Left renal pelvis (tissue), 4 donors: ENCODE measurements at places on chromosomes 16 and 17.

GRCh38 chr16:89412811-89413210 lies 77.5 kb downstream of the ANKRD11 start:
- DNase-seq: no peak

DNA sequence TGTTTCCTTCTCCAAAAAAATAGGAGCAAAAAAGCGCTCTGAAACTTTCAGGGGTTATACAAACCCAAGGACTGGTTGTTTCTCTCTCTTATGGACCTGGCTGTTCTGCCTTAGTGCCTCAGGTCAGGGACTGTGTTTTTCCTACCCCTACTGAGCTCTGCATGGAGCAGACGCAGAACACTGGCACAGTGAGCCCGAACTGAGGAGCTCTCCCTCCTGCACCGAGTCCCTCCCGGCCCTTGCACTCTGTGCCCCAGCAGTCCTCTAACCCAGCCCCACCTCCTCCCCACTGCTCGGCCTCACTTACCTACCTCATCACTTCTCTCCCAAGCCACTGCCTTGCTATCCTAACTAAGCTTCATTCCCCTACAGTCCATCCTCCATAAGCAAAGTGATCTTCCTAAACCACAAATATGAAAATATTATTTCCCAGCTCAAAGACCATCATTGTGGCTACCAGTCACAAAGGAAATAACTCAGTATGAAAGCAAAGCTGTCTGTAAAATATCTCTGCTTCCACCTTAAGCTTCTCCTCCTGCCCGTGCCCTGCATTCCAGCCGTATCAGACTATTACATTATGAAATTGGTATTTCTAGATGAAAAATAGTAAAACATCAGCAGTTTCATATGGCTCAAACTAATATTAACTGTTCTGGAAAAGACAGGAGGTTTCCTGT lies 13.6 kb downstream of the MEIOB start:
- DNase-seq: no peak

GRCh38 chr17:16911141-16911937 lies 60.6 kb downstream of the TNFRSF13B start:
- DNase-seq: no peak

GRCh38 chr17:41530062-41531048 lies 2.2 kb upstream of the KRT19 start:
- DNase-seq: no peak

DNA sequence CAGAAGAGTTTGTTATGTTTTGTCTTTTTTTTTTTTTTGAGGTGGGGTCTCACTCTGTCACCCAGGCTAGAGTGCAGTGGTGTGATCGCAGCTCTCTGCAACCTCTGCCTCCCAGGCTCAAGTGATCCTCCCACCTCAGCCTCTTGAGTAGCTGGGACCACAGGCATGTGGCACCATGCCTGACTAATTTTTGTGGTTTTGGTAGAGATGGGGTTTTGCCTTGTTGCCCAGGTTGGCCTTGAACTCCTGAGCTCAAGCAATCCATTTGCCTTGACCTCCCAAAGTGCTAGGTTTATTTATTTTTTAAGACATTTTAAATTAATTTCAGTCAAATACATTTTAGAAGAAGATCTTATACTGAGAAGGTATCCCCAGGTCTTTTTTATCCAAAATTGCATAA lies 366.7 kb downstream of the KCNJ2 start:
- DNase-seq: no peak

- no peak for DNase-seq
Observed at GRCh38 chr16:1182316-1182671, 29.4 kb downstream of the CACNA1H start.

DNA sequence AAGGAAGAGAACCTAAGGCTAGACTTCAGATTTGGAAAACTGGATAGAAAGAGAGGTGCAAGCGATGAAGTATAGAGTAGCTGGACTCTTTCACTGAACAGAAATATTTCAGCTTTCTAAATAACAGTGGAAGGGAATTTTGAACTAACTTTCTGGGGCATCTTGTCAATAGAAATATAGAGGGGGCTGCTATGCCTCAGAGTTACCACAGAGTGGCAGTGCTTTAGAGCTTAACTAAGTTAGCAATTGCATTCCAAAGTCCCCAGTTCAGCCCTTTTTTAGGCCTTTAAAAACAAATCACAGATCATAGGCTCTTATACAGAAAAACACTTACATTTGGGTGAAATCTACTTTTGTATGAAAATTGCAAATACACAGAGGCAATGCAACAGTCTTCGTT lies 154.2 kb upstream of the CDH8 start:
- DNase-seq: no peak

DNA sequence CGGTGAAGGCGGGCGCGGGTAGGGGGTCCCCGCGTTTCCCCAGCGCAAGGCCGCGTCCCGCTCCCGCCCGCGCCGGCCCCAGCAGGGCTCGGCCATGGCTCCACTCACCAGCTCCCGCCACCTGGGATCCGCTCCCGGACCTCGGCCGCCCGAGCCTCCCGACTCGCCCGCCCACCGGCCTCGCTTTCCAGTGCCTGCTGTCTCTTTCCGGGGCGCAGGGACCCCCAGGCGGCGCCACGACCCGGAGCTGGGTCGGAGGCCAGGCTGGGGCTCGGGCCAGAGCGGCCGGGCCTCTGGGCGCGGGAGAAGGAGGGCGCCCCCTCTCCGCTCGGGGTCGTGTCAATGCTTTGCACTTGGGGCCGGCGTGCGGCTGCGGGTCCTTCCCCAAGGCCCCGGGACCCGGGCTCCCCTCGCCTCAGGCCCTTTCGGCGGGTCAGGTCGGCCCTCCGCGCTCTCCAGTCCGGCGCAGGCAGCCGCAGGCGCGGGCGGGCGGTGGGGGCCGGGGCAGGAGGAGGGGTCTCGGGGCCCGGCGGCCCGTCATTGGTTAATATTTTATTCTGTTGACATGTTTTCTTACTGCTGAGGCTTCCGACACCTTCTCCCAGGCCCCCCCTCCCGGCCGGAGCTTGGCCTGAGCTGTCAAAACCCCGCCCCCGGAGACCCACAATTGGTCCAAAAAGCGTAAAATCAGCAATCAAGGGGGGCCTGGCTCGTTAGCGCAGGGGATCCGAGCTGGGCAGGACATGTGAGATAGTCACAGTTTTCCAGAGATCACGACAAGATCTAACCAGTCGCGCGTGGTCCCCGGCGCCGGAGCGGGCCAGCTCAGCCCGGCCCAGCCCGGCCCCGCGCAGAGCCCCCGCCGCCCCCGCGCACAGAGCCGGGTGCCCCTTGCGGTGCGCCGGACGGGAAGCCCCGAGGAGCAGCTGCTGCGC lies at the start of gene TBX2:
Gene TBX2, plus strand, starts transcription at position 713 of the 935 bp plus-strand sequence. CDS start 334 bp downstream, outside the sequence.
- no peak for DNase-seq

GRCh38 chr16:31436221-31437045 lies 6.2 kb downstream of the ZNF843 start:
- DNase-seq: no peak

DNA sequence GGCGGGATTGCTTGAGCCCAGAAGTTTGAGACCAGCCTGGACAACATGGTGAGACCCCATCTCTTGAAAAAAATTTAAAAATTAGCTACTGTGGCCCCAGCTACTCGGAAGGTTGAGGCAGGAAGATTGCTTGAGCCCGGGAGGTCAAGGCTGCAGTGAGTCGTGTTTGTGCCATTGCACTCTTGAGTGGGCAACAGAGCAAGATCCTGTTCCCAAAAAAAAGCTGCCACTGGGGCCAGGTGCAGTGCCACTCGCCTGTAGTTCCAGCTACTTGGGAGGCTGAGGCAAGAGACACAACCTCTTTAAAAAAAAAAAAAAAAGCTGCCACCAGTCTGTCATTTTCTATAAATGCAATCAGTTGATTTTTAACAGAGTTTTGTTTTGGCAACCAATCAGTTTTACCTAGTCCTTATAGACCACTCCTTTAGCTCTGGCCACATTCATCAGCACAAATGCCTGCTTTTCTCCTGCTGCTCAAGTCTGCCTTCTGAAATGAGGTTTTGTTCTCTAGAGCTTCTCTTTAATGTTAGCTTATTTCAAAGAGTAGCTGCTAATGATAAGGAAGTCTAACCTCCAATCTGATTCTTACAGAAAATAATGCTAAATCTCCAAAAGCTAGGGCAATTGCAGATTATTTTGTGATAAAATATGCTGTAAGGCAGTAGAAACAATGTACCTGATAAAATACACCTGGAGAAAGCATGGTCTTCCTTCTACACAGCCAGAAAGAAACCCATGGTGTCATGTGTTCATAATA lies 64.8 kb downstream of the TUBD1 start:
- DNase-seq: no peak

DNA sequence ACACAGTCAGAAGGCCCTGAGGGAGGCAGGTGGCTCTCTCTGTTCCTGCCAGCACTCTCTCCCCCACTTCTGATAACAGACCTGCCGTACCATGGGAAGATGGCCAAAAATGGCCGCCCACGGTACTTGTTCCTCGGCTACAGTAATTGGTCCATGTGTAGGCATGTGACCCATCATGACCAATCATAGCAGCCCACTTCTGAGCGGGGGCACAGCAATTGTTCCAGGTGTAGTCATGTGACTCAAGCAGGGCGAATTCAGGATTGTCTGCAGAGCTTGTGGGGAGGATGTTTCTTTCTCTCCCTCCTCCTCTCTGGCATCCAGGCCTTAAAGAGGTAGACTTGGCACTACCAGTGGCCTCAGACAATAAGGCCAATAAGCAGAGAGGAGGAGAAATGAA lies 250.4 kb downstream of the MRTFB start:
- no peak for DNase-seq

- DNase-seq: no peak
Observed at GRCh38 chr17:50048146-50048720, 7.7 kb upstream of the ITGA3 start.

DNA sequence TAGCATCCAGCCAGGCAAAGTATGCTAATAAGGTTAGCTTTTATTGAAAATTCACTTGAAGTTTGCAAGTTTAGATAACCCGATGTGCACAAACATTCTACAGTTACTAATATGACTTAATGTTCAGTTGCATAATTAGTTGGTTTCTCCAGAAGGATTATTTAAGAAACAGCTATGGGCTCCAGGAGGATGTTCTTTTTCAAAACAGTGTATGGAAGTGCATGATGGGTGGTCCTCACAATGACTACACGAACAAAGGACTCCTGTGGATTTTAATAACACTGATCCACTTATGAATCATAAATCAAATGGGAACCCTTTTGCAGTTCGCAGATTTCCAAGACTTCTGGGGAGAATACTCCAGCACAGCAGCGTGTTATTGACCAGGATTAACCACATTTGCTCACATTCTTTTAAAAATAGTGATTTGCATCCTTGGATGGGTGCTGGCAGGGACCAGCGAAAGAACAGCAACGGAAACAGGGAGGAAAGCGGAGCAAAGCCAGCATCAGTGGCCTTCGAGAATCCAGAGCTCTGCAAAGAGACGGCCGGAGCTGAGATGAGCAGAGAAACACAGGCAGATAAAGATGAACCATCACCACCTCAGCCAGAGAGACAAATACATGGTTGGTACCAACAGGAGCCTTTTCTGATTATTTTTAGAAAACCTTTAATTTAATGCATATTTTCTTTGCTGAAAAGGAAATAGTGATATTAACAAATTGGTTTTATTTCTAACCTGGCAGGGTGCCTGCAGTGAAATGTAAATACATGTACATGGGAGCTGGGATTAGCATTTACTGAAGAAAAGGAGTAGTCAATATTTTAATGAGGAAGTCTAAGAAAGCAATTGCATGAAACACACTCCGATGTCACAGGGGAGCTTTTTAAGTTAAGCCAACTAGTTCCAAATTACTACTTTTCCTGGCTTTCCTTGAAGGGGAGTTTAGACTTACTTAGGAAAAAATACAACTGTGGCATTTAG lies 623.2 kb upstream of the ZFHX3 start:
- no peak for DNase-seq

DNA sequence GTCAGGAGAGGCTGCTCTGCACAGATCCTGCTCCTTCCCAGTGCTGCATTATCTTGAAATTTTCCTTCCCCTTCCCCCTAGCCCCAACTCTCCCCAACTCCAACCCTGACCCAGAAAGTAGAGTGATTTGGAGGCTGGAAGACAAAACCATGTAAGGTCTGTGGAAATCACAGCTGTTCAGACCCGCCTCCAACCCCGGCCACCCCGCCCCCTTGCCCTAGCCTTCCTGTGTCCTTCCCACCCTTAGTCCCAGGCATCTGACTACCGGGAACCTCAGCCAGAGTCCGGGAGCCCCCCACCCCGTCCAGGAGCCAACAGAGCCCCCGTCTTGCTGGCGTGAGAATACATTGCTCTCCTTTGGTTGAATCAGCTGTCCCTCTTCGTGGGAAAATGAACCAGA lies at the start of gene AOC3:
Gene AOC3, plus strand, starts transcription at position 246 of the 400 bp plus-strand sequence. Its CDS starts 145 bp downstream, at position 391.
- DNase-seq: no peak

- no peak for DNase-seq
Observed at GRCh38 chr17:42177684-42178083, 3.3 kb downstream of the KCNH4 start.

DNA sequence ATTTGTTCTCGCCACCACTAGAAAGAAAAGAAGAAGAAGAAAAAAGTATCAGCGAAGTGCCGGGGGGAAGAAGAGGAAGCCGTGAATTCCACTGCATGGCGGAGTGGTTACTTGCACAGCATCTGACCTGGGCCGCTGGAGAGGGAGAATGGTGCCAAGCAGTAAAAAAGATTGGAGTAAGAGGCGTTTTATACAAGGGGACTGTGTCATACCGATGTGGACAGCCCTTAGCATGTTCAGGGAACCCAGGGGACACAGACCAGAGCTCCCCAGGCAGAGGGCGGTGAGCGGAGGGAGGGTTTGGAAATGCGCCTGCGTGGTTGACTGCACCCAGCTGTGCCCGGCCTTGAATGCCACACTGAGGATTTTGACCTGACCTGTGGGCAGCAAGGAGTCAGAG lies 52.8 kb downstream of the PLXDC1 start:
- no peak for DNase-seq

DNA sequence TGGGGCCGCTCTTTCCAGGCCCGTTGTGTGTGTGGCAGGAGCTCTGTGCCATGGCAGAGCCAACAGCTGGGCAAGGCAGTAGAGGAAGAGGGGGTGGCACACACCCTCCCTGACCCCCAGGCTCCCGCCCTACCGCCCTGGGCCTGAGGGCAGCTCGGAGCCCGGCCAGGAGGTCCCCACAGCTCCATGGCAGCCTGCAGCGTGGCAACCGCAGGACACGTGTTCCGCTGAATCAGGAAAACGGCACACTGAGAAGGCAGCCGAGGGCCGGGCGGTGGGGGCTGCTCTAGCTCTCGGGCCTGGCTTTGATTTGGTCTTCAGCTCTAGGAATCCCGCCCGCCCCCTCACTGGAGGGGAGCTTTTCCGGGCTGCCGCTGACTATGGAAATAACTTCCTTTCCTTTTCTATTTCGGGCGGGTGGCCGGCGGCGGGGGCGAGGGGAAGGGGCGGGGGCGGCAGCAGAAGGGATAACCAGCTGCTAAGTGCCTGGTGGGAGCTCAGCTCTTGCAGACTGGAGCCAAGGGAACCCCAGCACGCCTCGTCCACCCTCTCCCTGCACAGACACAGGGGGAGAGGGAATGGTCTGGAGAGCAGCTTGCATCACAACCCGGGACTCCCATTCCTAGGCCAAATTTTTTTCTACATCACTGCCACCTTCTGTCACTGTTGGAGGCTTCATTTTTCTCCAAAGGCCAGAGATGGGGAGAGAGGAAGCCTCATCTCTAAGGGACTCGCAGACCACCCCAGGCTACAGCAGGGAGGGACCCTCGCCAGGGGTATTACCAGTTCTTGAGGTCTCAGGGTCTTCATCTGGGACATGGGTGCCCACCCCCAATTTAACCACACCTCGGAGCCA lies 24.8 kb upstream of the MRPS23 start:
- no peak for DNase-seq
